ENCODE measurements at places on chromosomes 3 and 15.

DNA sequence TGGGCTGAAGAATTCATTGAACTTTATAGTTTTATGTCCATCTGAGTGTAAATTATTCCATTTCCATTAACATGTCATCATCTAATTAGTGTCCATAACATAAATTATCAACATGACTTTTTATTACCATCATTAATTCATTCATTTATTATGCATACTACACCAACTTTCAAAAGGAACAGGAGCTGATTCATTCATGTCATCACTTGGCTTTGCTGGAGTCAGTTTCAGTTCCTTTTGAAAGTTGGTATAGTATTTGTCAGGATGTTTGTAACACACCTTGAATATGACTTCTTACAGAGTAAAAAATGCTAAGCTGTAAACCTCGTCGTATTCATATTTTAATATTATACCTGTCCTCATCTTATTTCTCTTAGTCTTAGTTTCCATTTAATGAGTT is 298.0 kb upstream of the RBMS3 start:
- no peak for DNase-seq

GRCh38 chr3:49346797-49347251 is 7.0 kb upstream of the USP4 start:
- no peak for DNase-seq

GRCh38 chr3:69105320-69105719 is 17.1 kb downstream of the LMOD3 start:
- no peak for DNase-seq

GRCh38 chr3:185081521-185081920 is 71.3 kb downstream of the C3orf70 start:
- no peak for DNase-seq

DNA sequence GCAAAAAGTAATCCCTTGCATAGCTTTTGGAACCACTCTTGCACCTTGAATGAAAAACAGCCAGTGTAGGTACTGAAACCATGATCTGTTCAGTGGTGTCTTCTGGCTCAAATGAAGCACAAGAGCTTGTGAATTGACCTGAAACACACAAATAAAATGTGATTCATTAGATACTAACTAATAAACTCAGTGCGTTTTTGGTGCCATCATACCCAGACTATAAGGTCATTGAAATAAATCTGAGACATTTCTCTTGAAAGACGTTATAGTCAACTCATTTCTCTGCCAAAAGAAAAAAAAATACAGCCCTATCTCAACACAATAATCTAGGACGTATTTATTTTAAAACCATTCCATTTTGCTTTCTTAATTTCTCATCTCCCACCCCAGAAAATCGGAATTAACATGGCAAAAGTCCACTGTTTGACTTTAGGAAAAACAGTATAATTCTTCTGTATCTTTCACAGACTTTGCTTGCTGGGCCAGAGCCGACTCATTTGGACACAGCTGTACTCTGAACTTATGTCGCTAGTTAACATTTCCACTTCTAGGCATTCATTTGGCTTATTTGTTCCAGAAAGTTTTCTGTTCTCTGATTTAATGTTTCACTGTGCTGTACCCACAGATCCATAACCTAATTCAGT is 284.9 kb upstream of the TBL1XR1 start:
- DNase-seq: no peak

GRCh38 chr3:156040041-156040440 is 80.3 kb upstream of the KCNAB1 start:
- DNase-seq: no peak

GRCh38 chr3:170049146-170050000 is 11.6 kb downstream of the GPR160 start:
- no peak for DNase-seq

- DNase-seq: no peak
Observed at GRCh38 chr3:154285221-154285620, 39.1 kb downstream of the DHX36 start.

- no peak for DNase-seq
Observed at GRCh38 chr15:70088455-70088854, 9.3 kb downstream of the TLE3 start.

GRCh38 chr3:64332459-64333350 is 107.4 kb upstream of the PRICKLE2 start:
- no peak for DNase-seq

- no peak for DNase-seq
Observed at GRCh38 chr3:120151791-120152190, 57.5 kb upstream of the GSK3B start.

DNA sequence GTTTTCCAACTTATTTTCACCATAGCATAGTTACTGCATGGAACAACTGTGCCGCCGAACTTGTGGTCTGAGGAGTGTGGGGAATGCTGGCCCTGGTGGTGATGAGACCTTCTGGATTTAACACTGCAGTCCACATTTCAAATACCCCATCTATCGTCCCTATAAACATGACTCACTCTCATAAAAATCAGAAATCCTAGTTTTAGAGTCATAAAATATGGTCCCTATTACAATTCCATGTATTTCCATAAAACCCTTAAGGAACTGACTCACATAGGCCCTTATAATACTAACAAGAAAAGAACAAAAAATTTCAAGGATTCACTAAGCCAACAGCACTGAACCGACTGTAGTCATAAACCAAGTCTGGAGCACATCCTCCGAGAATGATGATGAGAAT is 147.2 kb downstream of the FOXP1 start:
- peak; percentile 8 for DNase-seq

DNA sequence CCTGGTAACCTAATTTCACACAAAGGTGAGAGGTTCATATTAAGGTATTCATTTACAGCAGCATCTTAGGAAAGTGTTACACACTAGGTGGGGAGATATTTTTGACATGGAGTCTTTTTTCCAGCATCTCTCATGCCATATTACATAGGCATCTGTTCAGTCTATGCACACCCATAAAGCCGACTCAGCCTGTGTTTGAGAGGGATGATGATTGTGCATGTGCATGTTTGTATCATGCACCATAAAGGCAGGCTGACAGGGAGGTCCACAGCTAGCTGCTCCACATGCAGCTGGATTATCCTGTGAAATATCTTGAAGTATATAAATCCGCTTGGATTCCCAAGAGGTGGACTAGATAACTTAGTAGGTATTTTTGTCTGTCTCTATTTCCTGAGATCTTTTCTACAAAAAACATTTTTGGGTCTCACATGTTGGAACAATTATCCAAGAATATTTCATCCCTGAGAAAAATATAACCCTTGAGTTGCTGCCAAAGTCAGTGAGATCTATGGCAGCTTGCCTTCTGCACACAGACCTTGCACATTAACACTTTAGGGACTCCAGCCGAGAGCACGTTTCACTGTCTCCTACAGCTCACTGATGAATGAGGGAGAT is 288.4 kb upstream of the DPH6 start:
- no peak for DNase-seq

DNA sequence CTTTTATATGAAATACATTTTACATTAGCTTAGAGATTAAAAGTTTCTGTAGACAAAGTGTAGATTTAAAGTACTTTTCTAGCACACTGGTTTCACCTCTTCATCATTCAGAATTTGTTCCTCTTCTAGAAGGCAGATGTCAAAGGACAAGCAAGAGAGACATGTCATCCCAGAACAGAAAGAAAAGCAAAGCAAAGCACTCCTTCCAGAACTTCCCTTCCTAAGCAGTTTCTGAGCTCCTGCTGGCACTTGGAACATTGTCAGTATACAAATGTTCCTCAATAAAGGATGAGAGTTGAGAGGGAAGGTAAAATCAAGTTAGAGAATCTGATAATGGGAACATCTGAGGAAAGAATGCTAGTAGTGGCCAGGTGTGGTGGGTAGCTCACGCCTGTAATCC is 26.2 kb downstream of the TMOD3 start:
- no peak for DNase-seq

DNA sequence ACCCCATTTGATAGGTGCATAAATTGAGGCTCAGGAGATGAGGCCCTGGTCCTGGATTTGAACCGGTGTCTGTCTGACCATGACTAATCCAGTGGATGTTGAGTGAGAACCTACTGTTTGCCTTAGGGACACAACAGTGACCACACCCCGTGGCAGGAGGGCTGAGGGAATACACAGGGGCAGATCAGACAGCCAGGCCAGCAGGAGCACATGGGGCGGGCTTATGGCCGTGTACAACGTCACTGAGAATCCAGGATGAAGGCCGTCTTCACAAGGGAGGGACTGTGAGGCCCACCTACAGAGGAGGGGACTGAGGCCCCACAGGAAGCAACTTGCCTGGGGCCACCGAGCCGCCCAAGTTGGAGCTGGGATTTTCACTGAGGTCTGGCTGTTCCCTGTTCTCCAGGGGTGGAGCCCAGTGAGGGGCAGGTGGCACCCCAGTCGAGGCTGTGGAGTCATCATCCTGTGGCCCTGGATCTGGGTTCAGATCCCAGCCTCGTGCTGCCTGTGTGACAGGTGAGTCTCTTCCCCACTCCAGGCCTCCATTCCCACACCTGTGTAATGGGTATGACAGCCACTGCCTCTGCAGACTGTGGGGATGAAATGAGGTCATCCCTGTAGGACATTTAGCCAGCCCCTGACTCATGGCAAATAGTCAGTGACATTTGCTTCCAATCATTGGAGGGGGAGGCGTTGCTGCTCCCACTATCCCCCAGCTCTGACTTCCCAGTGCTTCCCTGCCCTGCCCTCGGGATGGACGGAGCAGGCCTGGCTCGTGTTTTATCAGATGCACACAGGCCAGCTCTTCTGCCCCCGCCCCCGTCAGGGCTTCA is 6.3 kb upstream of the PLXND1 start:
- no peak for DNase-seq

GRCh38 chr3:50491023-50491422 is 12.4 kb downstream of the CACNA2D2 start:
- no peak for DNase-seq

All from stimulated activated CD8-positive, alpha-beta memory T cell treated with anti-CD3 and anti-CD28 coated beads, Interleukin-4, amount 100 ng/mL, for 48 hours (primary cell).